ENCODE measurements at places on chromosomes 2 and 18.

DNA sequence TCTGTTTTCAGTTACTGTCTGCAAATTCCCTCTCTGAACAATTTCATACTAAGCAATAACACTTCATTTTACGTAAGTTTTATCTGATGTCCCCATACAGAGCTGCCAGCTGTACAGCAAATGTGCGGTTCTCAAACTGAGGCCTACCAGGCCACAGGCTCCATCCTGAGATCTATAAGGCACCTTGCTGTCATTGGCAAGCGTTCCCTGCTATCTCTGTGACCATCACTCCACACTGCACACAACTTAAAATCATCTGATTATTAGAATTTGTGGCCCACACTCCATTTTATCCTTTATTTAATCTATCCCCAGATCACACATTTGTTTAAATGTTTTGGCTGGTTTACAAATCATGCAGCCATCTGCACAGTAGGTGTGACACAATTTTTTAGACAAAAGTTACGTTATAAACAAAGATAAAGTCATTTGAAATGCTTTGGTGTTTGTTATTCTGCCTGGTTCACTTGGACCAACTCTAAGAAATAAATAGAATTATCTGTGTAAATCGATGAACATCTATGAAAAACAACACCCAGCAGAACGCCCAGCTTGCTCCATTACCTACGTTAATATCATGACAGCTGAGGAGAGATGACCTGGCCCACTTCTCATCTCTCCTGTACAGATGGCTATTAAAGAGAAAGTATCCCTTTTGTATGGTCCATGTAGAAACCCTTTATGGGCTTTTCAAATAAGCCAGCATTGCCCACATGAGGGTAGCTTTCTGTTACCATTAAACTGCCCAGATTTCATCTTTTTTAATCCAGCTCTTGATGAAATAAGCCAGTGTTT lies 162.4 kb downstream of the ZNF521 start:
- no peak for DNase-seq

- no peak for DNase-seq
Observed at GRCh38 chr2:2291500-2292260, 39.4 kb downstream of the MYT1L start.

- DNase-seq, result no peak
Observed at GRCh38 chr2:37324536-37324785, 172 bp downstream of the PRKD3 start.

DNA sequence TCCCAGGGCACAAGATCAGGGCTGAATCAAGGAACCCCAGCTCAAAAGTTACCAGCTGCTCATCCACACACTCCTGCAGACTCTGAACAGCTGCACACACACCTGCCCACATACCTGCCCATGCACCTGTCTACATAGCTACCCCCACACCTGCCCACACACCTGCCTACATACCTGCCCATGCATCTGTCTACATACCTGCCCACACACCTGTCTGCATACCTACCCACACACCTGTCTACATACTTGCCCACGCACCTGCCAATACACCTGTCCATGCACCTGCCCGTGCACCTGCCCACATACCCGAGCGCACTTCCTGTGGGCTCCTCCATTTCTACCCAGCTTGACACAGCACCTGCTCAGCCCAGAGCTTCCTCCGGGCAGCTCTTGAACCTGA lies 122.8 kb upstream of the AGAP1 start:
- DNase-seq, result no peak

- DNase-seq, result peak; percentile 33
Observed at GRCh38 chr2:186862869-186863709, 14.1 kb upstream of the ZSWIM2 start.

DNA sequence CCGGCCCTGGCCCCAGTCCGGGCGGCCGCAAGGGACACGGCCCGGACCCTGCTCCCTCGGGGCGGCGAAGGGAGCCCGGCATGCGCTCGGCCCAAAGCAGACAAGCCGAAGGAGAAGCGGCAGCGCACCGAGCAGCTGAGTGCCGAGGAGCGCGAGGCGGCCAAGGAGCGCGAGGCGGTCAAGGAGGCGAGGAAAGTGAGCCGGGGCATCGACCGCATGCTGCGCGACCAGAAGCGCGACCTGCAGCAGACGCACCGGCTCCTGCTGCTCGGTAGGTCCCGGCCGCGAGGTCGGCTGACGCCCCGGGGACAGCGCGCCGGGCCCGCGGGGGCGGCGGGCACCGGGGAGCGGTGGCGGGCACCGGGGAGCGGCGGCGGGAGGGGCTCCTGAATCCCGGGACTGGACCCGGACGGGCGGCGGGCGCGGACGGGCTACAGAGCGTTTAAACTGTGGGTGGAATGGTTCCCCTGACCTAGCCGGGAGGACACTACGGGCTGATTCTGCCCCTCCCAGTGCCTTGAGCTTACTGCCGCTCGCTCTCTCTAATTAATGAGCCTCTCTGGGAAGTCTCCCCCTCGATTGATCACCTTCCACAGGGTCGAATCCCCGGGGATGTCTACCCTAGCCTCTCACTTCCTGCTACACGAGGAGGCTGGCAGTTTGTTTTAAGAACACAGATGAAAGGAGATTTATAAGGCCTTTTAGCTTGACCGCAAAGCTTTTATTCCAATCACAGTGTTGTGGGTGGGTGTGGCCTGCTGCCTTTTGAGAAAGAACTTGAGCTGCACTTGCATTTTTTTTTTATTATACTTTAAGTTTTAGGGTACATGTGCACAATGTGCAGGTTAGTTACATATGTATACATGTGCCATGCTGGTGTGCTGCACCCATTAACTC lies 853 bp downstream of the GNAL start:
- no peak for DNase-seq
